ENCODE measurements at places on chromosomes 3 and 15. TPM values are rescaled to one million over a fixed set of nuclear protein-coding genes. Genes with fewer than 3 reads are reported as not detected.

Gene MOBP
- polyA plus RNA-seq: 0.13 TPM

Gene SHC4
- polyA plus RNA-seq: 1.0 TPM

Gene GATM
- 8.6 TPM for polyA plus RNA-seq

Gene APOD
- polyA plus RNA-seq: 523 TPM

All from adrenal gland (tissue), 19 donors.